ENCODE measurements at places on chromosomes 13 and 19. TPM values are rescaled to one million over a fixed set of nuclear protein-coding genes. Genes with fewer than 3 reads are reported as not detected.

ACP5 gene
- total RNA-seq = 0.85 TPM

LILRB4 gene
- total RNA-seq = not detected

DNA sequence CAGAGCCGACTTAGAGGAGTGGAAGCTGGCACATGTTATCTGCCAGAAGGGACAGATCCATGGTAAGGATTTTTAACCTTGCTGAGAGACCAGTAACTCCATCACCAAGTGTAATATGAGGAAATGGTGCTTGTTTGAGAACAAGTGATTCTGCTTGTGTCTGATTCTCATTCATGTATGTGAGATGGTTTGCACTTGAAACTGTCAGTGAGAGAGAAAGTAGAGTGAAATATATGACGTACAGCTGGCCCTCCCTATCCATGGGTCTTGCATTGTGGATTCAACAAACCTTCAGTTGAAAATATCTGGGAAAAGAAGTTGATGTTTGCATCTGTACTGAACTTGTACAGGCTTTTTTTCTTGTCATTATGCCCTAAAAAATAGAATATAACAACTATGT, 2.0 kb upstream of the ZNF461 start:
- DNase-seq = no peak

DNA sequence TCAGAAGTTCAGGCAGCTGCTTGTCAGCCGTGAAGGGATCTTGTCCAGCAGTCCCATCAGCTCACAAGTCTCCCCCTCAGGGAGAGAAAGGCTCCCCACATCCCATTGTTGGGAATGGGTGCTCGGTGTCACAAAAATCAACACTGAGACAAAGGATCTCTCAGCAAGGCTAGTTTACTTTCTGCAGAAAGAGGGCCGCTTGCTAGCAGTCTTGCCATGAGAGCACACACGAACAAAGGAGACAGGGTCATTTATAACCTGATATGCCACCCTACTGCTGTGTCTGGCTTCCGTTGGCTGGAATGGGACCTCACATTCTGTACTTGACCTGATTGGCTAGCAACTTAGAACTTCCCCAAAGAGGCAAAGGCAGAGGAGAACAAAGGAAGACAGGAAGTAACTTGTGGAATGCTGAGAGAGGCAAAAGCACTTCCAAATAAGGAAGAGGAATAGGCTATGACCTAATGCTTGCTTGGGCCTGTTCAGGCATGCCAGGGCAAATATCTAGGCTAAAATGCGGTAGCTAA, 8.7 kb upstream of the IGFL3 start:
- peak; percentile 1 for DNase-seq
